GM04503 (cell line): ENCODE measurements at places on chromosomes 16 and 17.

DNA sequence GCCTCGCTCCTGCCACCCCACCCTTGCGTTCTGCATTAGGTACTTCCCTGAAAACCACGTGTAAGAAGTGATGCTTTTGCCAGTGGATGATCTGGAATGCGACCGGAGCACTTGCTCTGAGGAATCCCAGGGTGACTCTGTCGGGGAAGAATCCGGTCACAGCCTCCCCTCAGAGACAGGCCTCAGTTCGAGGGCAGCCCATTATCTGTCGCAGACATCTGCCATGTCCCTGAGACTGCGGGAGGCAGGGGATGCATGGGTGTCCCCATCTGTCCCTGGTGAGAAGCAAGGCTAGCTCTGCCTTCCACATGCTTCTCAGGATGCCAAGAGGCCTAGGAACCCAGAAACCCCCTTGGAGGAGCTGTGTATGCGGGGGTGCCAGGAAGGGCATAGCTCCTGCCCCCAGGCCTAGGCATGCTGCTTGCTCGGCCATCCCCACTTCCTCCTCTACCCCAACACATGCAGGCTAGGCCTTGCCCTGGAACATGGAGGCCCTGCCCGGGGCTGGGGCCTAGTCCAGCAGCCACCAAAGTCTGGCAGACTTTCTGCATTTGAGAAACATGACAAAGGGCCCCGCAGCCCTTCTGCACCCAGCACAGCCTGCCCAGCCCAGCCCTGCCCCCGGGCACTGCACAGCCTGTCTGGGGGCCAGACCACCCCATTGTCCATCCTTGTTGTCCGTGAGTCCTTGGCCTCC lies 20.5 kb downstream of the MNT start:
- no peak for DNase-seq

DNA sequence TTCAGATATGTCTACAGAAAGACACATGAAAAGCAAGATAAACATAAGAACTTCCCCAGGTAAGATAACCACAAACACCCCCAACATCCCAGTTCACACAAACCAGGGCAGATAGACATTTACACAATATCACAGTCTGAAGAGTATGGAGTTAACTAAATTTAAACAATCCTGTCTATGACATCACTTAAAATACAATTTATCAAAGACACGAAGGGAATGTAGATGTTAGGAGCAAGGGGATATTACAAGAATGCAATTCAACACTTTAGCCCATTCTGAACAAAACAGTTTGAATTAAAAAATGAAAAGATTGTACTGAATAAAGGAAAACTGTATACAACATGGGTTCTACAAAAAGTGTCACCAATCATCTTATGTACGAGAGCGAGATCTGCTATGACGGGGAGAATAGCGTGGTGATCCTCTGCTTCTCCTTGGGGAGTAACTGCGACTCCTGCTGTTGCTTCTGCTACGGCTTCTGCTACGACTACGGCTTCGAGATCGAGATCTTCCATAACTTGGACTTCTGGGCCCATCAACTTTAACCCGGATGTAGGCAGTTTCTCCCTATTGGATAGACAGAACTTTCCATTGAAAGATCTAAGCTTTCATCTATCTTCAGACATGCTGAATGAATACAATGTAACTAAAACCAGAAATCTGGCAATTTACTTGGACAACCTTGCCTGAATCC lies 1.9 kb downstream of the SRSF1 start:
- no peak for DNase-seq

- DNase-seq: no peak
Measured at GRCh38 chr17:75239214-75239613, 22.2 kb downstream of the GGA3 start.

DNA sequence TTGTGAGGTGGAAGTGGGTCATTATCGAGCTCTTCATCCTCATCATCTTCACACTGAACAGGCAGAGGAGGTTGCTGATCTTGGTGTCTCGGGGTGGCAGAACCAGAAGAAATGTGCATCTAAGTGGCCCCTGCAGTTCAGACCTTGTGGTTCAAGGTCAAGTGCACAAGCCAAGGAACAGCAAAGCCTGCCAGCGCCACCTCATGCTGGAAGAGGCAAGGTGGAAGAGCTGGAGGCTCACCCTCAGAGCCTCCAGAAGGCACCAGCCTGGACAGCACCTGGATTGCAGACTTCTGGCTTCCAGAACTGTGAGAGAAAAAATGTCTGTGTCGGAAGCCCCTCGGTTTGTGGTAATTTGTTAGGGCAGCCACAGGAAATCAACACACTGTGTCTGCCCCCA lies 32.7 kb downstream of the IFT140 start:
- no peak for DNase-seq

GRCh38 chr17:67980456-67980855 lies 15.8 kb downstream of the C17orf58 start:
- no peak for DNase-seq

GRCh38 chr16:25135254-25135878 lies 23.8 kb downstream of the LCMT1 start:
- peak; percentile 17 for DNase-seq

- no peak for DNase-seq
Measured at GRCh38 chr17:41625602-41626001, 1.2 kb upstream of the KRT17 start.

DNA sequence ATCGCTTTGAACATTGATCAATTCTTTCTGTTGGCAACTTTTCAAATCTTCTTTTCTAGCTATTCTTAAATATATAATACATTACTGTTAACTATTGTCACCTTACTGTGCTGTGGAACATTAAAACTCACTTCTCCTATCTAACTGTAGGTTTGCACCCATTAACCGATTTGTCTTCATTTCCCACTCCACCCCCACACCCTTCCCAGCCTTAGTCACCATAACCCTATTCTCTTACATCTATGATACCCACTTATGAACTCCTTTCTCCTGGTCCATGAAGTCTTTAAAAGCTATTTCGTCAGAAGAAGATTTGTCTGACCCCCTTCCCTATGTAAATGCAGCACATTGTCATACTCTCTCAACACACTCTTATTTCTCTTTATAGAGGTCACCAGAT lies 993.4 kb upstream of the EEF2KMT start:
- no peak for DNase-seq

DNA sequence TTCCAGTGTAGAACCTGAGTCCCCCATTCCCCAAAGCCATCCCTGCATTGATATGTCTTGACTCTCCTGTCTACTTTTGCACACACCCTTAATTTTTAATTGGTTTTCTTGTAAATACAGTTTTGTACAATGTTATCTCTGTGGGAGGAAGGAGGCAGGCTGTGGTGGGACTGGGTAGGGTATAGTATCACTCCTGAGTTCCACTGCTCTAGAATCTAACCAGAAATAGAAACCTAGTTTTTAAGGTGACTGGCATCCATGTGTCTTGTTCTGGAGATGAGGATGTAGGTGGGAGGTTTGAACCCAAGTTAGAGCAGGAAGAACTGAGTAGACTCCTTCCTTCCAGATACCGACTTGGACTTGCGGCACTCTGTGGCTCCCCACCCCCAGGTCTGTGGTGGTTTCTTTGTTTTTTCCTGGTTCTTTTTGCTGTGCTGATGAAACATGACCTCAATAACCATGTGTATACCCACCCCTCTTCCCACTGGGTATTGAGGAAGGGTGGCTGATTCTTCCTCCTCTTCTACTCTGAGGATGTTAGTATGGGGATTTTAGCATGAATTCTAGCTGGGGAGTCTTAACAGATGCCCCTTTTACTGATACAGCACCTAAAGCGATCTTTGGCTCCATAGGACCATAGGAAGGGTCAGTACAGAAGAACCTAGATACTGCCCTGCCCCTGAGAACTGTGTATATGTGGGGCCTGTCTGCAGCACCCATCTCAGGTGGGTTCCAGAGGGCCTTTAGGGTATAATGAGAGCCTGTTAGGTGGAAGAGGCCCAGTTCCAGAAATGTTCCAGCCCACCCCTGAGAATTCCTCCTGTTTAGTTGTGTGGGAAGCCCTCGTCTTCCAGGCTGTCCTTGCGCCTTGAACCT lies 48.7 kb downstream of the SF3B3 start:
- DNase-seq: no peak

- DNase-seq: no peak
Measured at GRCh38 chr17:74950207-74950606, 14.5 kb downstream of the OTOP3 start.

DNA sequence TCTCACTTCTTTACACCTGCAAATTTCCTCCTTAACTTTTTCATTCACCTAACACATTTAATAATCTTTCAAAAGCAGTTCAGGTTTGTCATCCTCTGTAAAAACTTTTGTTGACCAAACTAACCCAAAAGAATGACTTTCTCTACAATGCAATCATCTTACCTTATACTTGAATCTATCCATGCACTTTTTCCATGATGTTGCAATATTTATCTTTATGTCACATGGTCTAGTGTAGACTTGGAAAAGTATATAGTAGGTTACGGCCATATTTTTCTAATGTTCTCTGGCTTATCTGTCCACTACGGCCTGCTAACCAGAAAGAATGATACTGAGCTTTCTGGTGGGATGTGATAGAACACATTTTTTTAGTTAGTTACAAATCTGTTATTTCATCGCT lies 431.0 kb upstream of the SOX9 start:
- DNase-seq: no peak

DNA sequence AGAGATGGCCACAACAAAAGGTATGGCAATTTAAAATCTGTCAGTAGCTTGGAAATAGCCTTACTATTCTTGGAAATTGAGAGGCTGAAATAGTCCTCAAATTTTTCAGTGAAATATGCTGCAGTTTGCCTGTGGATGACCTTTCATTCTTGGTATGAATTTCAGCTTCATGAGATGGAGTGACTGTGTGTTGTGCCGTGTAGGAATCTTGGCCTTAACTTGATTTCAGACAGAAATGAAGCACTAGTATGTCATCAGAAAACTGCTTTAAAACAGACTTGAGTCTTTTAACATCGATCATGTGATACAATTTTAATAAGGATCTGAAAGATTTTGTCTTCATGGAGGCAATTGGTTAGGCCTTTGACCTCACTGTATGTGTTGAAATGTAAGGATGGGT lies 247.2 kb downstream of the CNTNAP4 start:
- DNase-seq: no peak

DNA sequence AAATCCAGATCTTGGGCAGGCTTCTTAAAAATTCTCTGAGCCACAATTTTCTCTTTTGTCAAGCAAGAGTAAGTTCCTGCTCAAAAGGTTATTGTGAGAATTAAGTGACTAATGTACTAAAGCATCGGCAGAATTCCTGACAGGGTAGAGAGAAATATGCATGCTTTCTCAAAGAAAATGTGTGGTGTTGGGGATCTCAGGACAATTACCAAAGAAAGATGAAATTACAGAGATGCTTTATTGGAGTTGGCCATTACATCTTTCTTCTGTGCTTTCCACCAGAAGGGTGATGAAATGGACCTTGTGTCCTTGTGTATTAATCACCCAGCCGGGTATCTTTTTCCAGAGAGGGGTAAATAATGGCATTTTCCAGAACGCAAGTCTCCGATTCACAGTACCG lies 1.7 kb upstream of the USP43 start:
- DNase-seq: no peak

DNA sequence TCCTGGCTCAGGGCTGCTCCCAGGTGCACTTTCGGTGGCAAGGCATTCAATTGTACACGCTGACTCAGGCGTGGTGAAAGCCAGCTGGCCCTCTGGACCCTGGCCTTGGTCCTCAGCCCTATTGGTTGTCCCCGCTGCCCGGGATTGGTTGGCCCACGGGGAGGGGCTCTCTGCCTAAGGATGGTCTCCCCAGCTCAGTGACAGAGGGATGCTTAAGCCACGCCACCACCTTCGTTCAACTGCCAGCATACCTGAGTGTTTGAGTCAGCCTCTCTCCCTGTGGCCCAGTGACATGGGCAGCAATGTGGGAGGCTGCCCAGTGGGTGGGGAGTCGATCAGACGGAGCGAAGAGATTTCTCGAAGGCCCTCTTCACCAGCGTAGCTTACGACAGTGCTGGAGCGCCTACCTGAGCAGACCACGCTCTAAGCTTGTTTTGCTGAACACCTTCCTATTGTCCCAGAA lies 30.3 kb downstream of the IRF8 start:
- DNase-seq: no peak

- no peak for DNase-seq
Measured at GRCh38 chr16:23836404-23837311, 875 bp downstream of the PRKCB start.

DNA sequence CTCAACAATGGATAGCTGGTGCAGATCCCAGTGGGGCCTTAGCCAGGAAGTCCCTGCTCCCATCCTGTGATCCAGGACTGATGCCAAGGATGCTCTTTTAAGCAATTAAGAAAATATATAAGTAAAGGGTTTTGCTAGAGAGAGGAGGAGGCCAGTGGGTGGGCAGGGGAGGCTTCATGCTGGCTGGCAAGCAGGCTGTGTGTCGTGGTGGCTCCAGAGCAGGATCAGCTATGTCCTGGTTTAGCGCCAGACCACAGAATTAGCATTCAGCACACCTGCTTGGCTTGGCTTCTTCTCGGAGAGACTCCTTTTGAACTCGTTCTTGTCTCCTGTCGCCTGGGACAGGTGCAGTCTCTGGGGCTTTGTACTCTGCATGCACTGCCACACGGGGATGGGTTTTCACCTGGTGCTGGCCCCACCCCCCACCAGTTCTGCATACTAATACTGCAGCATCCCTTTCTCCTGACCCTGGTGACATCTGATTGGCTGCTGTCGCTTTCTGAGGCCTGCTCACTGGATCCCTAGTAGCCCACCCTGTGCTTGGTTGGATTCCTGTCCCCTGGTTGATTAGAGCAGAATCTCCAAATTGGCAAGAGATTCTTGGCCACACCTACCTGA lies 66.1 kb downstream of the PLD6 start:
- DNase-seq: no peak

- no peak for DNase-seq
Measured at GRCh38 chr17:20934288-20934687, 108.5 kb downstream of the USP22 start.

GRCh38 chr17:47884427-47884740 lies 11.7 kb upstream of the SP2 start:
- DNase-seq: no peak

GRCh38 chr17:49455272-49455861 lies 39.7 kb upstream of the NGFR start:
- DNase-seq: no peak

DNA sequence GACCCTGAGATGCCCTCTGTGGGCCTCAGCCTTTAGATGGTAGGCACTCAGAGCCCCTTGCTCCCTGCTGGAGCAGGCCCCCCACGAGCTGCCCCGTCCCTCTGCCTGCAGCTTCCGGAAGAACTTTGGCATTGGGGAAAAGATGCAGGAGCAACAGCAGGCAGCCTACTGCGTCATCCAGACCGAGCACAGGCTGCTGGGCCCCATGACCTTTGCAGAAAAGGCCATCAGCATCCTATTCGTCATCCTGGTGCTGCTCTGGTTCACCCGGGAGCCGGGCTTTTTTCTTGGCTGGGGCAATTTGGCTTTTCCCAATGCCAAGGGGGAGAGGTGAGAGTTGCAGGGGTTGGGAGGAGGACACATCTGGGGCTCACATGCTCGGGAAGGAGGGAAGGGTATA lies 12.7 kb upstream of the FOXN1 start:
- DNase-seq: no peak

GRCh38 chr16:72195609-72196008 lies 23.7 kb upstream of the PMFBP1 start:
- no peak for DNase-seq

- DNase-seq: no peak
Measured at GRCh38 chr17:45260204-45260783, 1.6 kb downstream of the SPATA32 start.

- DNase-seq: no peak
Measured at GRCh38 chr17:5553479-5553878, 30.8 kb downstream of the NLRP1 start.
